ENCODE measurements at places on chromosomes 4 and X.
A peak's percentile ranks its signal among the peaks of the same experiment; 100 is the strongest.

DNA sequence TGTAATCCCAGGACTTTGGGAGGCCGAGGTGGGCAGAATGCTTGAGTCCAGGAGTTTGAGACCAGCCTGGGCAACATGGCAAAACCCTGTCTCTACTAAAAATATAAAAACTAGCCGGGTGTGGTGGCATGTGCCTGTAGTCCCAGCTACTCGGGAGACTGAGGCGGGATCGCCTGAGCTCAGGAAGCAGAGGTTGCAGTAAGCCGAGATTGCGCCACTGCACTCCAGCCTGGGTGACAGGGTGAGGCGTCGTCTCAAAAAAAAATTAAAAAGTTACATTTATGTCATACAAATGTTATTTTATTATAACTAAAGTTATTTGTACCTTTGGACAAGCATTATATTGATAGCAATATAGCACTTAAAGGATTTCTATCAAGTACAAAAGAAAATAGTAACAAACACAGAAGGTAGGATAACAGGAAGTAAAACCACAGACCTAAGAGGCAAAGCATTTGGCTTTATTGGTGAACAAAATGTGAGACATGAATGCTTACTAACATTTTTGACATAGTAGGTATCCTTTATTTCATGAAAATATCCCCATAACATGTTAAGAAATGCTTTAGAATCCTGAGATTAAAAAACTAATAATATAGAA is 51.5 kb downstream of the TMEM165 start:
- DNase-seq = no peak

DNA sequence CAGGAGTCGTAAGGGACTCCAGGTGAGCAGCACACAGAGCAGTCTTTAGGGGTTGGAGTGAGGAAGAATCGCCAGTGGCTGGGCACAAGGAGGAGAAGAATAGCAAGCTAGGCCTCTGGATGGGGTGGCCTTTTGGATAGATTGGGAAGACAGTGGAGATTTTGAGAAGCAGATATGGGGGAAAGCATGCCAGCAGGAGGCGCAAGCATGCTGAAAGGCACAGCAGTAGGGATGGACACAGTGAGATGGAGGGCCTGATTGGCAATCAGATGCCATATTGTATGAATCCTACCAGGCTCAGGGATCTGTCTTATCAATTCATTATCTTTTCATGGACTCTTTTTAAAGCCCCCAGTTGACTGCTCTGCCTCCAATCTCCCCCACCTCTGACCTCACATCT is 60.4 kb upstream of the MAGEA4 start:
- DNase-seq = no peak

DNA sequence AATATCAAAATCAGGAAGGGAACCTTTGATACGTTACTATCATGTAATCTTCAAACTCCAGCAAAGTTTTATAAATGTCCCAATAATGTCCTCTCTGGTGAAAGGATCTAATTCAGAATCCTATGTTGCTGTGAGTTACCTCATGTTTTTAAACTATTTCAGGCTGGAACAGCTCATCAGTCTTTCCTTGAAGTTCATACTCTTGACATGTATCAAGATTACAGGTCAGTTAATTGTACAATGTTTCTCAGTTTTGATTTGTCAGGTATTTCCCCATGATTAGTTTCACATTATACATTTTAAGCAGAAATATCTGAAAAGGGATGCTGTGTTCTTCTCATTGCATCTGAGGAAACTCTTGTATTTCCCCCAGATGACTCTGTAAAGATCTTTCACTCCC is 136.5 kb upstream of the HS3ST1 start:
- no peak for DNase-seq

- DNase-seq = no peak
Measured at GRCh38 chr4:88276952-88277710, 7.2 kb downstream of the PPM1K start.

- no peak for DNase-seq
Measured at GRCh38 chrX:153351981-153352380, 18.0 kb downstream of the ZNF275 start.

- DNase-seq = no peak
Measured at GRCh38 chr4:56156141-56156540, 207.4 kb downstream of the CEP135 start.

DNA sequence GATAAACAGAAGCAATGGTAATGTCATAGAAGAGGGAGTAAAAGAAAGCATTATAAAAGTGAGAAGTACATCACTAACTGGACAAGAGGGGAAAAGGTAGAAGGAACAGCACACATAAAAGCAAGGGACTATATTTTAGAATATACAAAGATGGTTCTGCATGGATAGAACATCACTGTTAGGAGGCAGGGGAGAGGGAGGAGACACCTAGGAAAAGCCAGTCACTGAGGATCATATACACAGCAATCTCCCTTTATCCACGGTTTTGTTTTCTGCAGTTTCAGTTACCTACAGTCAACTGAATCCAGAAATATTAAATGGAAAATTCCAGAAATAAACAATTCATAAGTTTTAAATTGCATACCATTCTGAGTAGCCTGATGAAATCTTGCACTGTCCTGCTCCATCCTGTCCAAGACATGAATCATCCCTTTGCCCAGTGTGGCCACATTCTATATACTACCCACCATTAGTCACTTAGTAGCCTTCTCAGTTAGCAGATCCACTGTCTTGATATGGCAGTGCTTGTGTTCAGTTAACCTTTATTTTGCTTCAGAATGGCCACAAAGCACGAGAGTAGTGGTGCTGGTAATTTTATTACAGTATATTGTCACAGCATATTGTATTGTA is 74.2 kb downstream of the PPA2 start:
- peak; percentile 10 for DNase-seq

DNA sequence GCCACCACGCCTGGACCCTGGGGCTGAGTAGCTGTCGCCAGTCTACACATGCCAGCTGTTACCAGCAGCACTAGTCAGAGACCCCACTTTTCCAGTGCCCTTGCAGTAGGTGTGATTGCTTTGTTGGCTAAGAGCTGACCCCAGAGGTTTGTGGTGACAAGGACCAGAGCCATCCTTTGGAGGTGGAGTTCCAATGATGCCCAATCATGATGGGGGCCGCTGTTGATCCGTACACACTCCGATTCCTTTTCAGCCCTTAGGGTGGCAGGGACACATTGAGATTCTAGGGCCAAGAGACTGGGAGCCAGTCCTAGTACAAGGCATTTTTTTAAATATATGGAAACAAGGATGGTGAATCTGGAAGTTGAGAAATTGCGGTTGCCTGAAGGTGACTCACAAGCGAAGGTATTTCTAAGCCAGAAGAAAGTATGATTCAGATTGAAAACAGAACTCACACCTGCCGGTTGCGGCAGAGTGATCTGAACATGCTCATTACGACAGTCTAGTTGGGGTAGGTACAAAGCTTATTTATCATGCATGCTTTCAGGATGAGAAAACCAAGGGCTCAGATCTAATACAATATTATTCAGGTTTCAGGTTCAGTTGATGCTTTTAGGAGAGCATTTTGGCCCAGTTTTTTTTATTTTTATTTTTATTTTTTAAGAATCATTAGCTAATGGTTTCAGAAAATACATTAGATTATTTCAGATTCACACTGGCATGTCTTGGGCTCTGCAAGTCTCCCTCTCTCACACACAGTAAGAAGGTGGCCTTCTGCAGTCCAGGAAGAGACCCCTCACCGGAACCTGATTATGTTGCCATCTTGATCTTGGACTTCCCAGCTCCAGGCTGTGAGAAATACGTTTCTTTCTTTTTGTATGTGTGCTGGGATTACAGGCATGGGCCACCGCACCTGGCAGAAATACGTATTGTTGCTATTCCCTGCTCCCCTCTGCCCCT is 43.4 kb downstream of the SHROOM2 start:
- DNase-seq = no peak

- DNase-seq = no peak
Measured at GRCh38 chrX:137278825-137279224, 245.0 kb upstream of the GPR101 start.

DNA sequence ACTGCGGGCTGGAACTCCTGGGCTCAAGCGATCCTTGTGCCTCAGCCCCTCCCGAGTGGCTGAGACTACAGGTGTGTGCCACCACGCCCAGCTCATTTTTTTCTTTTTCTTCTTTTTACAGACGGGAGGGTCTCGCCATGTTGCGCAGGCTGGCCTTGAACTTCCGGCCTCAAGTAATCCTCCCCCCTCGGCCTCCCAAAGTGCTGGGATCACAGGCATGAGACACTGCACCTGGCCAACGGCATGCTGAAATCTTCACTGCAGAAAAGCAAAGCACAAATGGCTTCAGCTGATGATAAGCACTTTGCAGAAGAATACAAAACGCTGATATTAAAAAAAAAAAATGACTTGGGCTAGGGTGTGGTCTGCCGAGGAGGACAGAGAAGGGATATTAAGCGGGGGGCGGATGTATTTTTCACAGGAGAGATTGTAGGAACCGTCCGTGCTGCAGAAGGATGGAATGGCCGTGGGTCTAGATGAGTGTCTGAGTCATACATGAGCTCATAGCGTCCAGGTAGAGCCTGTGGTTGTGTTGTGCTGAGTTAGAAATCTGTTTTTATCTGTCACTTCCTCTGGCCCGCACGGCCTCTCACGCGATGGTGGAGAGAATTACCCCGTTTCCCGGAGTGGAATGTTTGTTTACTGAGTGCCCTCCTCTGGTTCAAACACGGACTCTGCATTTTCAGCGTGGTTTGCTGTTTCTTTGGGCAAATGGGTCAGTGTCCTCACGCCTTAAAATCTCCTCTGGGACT is 8.5 kb upstream of the AKAP17A start:
- peak; percentile 38 for DNase-seq

- DNase-seq = no peak
Measured at GRCh38 chrX:74446876-74447275, 25.6 kb downstream of the SLC16A2 start.

DNA sequence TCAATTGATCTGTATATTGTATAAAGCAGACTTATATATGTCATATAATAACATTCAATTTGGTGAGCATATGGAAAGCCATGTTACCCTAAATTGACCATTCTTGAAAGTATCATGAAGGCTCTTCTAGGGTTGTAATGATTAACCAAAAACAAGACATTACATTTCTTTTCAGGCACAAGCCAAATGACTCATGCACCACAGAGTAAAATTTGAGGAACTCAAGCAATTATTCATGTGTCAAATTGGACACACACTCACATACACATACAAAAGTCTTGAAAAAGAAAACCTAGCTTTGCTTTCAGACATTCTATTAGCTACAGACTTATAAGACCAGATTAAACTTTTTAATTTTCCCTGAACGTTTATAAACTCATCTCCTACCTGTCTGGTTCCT is 146.5 kb upstream of the PCDH18 start:
- no peak for DNase-seq

- peak; percentile 12 for DNase-seq
Measured at GRCh38 chrX:15299941-15300851, 15.2 kb downstream of the ASB11 start.

- no peak for DNase-seq
Measured at GRCh38 chr4:42446823-42447222, 49.5 kb downstream of the SHISA3 start.

DNA sequence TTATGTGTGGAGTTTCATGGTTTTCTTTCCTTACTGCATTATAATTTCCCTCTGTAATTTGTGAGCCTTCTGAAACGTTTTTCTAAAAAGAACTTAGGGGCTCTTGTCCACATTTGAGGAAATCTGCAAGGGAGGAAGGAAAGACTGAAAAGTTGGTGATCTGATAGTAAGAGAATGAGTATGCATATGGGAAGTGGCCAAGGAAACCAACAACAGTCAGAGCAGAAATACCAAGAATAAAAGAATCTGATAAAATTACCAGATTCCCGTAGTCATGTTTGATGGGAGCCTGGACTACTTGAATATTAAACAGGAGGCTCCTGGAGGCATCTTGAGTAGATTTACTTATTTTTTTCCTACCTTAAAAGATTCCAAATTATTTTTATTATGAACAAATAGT is 50.1 kb downstream of the MEPE start:
- DNase-seq = no peak

DNA sequence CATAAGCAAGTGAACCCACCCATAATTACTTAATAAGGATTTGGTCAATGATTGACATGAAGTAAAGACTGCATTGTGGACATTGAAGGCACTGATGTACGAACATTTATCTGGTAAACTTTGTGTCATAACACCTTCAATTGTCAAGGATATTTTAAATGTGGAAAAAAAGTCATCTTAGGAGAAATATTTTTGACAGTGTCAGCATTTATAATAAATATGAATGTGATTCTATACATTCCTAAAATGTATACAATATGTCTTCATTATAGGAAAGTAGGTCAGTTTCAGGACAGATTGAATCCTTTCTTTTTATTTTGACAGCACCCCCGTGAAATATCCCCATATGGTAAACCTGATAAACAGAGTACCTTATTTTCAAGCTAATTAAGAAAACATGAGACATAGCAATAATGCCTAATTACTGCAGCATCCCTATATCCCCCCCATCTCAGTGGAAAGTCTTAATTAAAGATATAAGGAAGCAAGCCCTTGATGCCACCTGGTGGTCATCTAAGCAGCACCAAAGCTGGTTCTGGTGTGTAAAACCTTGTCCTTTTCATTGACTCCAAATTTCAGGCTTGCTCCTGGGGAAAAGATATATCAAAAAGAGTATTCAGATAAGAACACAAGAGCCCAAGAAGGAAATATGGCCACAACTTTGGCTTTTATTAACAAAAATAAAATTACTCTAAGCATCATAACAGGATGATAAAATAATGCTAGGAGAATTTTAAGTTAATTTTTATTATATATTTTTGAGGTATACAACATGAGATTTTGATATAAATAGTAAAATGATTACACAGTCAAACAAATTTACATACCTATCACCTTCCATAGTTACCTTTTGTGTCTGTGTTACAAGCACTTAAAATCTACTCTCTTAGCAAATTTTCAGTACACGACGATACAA is 379.7 kb downstream of the TLL1 start:
- DNase-seq = peak; percentile 28

- no peak for DNase-seq
Measured at GRCh38 chr4:102076622-102077021, 268.7 kb downstream of the SLC39A8 start.

Data from hematopoietic multipotent progenitor cell treated with erythropoietin and hydrocortisone succinate and interleukin-3 and kit ligand, for 8 days (in vitro differentiated cells).